A172 (cell line): ENCODE measurements at places on chromosomes 13 and 19. TPM values are rescaled to one million over a fixed set of nuclear protein-coding genes. Genes with fewer than 3 reads are reported as not detected.

DNA sequence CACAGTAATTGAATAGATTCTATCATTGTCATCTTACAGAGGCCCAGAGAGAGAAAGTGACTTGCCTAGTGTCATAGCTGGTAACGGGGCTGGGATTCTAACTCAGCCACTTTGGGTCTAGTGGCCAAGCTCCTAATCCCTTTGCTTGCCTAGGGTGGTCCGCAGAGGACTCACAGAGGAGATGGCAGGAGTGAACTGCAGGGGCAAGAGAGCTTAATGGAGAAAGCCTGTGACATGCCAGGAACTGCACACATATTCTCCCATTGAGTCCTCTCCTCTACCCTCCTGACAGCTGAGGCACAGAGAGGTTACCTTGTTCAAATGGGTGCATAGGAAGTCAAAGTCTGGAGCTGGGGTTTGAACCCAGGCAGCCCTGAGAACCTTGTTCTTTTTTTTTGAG lies 2.7 kb downstream of the LSR start:
- DNase-seq = no peak

The MCEMP1 gene
- not detected in 2 replicates for total RNA-seq

DNA sequence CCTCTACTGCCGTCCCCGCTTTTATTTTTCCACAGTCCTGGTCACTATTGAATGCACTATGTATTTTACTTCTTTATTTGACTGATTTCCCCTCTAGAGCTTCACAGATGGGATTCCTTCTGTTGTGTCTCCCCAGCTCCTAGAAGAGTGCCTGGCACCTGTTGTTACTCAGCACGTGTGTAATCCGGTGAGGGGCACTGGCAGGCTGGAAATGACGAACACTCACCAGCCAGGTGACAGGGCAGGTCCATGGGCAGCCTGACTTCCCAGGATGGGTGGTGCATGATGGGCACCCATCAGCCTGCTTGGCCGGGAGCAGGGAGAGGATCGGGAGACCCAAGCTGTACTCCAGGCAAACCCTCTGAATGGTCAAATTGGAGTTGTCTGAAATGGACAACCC lies 67.2 kb downstream of the CEBPG start:
- no peak for DNase-seq

The HOMER3 gene
- total RNA-seq = 104 and 143 TPM in 2 replicates

The FUT3 gene
- not detected in 2 replicates for total RNA-seq

The CDX2 gene
- not detected in 2 replicates for total RNA-seq

The DNAAF3 gene
- 10.6 and 15.6 TPM in 2 replicates for total RNA-seq

The AXL gene
- 418 and 457 TPM in 2 replicates for total RNA-seq

The LRP3 gene
- 85.2 and 86.5 TPM in 2 replicates for total RNA-seq

GRCh38 chr13:88068975-88069374 lies 397.8 kb downstream of the SLITRK5 start:
- no peak for DNase-seq

GRCh38 chr13:66195238-66195637 lies 1034.9 kb downstream of the PCDH9 start:
- DNase-seq = no peak

- no peak for DNase-seq
These were observed 16.2 kb downstream of the KCTD4 start for GRCh38 chr13:45184693-45185092.

GRCh38 chr19:51572908-51573307 lies 1.8 kb downstream of the ZNF175 start:
- DNase-seq = peak; percentile 23

DNA sequence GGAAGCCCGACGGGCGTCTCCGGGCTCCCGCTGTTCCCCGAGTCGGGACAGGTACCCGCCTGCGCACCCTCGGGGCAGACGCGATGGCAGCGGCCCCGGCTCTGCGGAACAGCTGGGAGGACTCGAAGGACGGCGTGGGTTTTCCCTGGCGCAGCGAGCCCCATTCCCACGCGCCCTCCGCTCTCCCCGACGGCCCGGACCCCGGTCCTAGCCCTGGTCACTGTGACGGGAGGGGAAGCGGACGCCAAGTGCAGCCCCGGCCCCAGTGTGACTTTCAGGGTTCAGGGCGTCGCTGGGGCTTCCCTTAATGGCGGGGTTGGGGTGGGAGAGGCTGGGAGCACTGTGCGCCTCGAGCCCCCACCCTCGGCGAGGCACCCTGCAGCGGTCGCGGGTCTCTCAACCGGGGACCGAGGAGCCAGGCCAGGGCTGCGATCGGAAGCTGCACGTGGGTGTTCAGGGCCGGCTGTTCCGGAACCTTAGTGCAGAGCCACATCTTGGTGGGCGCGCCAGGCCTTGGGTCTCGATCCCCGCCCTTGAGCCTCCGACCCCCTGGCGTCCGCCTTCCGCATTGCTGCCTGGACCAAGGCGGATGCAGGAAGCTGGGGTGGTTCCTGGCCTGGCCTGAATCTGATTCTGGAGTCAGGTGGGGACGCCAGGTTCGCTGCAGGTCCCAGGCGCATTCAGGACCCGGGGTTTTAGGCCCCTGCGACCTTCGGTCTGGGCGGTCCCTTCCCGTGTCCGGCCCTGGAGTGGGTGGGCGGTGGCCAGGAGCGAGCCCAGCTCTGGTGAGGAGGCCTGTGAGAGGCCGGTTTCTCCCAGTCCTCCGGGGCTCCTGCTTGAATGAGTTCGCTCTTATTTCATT lies 3.5 kb downstream of the LGALS7B start:
- DNase-seq = no peak

- no peak for DNase-seq
These were observed 47.8 kb upstream of the C1QTNF9 start for GRCh38 chr13:24261566-24261965.

The ZNF235 gene
- 3.3 and 4.2 TPM in 2 replicates for total RNA-seq

DNA sequence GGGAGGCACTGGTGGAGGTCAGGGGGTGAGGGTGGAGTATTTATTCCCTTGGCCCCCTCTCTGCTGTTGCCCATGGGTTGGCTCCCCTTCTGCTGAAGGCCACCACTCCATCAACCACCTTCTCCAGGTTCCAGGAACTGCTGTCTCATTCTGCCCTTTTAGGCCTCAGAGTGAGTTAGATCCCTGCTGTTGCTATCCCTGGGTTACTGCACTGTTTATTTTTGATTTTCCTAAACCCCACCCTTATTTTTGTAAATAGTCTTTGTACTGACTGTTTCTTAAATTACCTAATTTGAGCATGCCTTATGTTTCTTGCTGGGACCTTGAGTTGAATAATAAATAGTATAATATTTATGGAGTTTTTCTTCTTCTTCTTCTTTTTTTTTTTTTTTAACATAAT lies 132.8 kb downstream of the RGCC start:
- no peak for DNase-seq

GRCh38 chr13:110425444-110425780 lies 118.3 kb downstream of the COL4A2 start:
- no peak for DNase-seq

DNA sequence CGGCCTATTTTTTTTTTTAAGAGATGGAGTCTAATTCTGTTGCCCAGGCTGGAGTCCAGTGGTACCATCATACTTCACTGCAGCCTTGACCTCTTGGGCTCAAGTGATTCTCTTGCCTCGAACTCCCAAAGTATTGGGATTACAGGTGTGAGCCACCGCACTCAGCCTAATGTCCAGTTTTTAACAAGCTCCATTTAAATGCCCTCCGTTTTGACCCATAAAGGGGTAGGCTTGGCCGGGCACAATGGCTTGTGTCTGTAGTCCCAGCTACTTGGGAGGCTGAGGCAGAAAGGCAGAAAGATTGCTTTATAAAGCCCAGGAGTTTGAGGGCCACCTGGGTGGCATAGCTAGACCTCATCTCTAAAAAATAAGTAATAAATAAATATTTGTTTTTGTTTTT lies 11.8 kb downstream of the LDLR start:
- no peak for DNase-seq

The LILRB5 gene
- not detected in 2 replicates for total RNA-seq

- DNase-seq = no peak
These were observed 805 bp upstream of the PTOV1 start for GRCh38 chr19:49850221-49850486.

DNA sequence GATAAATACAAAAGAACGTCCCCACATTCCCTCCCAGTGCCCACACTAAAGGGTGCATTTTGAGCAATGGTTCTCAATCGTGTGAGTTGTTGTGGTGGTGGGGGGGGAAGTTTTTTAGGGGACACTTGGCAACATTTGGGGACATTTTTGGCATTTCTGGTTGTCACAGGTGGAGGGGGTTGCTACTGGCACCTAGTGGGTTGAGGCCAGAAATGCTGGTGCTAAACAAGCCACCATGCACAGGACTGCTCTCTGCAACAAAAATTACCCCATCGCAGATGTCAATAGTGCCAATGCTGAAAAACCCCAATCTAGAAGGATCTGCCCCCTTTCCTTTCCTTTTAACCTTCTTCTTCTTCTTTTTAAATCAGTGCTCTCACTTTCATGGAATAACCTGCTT lies 453.3 kb downstream of the TSHZ3 start:
- DNase-seq = no peak

The ONECUT3 gene
- not detected in 2 replicates for total RNA-seq

- no peak for DNase-seq
These were observed 67.8 kb downstream of the DGKH start for GRCh38 chr13:42116225-42116624.

- DNase-seq = no peak
These were observed 187.9 kb downstream of the TBC1D4 start for GRCh38 chr13:75294110-75294509.

The WDR87 gene
- not detected in 2 replicates for total RNA-seq

The GYS1 gene
- total RNA-seq = 14.1 and 18.2 TPM in 2 replicates

DNA sequence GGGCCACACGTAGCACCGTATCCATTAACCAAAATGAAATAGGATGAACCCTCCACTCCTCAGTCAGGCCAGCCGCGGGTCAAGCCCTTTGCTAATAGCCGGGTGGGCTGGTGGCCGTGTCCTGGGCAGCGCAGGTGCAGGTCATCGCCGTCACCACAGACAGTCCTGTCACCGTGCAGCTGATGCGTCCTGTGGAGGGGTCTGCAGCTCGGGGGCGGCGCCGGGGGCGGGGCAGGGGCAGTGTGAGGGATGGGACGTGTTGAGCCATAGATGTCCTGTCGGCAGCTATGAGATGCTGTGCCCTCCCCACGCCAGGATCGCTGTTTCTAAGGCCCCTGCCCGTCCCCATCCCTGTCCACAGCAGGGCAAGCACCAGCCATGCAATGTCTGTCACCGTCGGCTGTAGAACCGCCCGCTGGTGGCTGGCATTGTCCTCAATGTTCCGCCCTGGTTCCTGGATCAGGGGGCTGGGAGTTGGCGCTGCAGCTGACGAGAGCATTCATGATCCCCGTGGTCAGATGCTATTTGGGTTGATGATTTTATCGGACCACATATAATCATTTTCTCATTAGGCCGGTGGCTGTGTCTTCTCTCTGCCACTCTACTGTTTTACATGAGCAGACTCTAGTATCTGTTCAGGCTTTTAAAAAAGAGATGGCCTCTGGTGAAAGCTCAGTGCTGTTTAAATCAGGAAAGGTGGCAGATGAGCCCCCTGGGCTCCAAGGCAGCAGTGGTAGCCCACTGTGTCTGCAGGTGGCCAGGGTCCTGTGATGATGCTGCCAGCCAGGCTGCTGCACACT lies 126.1 kb downstream of the KDM4B start:
- no peak for DNase-seq

GRCh38 chr13:30382836-30383525 lies 39.3 kb upstream of the UBE2L5 start:
- no peak for DNase-seq

DNA sequence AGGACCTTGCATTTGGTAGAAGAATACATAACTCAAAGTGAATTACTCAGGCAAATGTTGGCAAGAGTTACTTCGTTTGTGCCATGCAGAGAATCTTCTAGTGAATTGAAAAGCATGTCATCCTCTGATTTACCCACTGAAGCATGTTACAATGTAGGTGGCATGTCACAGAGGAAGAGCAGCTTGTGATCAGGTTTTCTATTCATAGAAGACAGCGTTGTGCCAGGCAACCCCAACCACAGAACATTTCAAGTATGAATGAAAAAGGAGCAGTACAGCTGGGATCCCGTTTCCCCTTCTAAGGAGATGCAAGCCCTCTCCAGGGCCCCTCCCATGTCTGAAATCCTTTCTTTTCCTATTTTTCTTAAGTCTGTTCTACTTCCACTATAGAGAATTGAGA lies 6.0 kb upstream of the KATNAL1 start:
- DNase-seq = no peak
